ENCODE measurements at places on chromosomes 12 and 14.

- DNase-seq, result no peak
Measured at GRCh38 chr14:75005357-75005756, 2.6 kb downstream of the EIF2B2 start.

- DNase-seq, result no peak
Measured at GRCh38 chr12:108761226-108761625, 29.9 kb upstream of the CORO1C start.

GRCh38 chr14:63922696-63923421 lies 70.1 kb downstream of the SYNE2 start:
- no peak for DNase-seq

DNA sequence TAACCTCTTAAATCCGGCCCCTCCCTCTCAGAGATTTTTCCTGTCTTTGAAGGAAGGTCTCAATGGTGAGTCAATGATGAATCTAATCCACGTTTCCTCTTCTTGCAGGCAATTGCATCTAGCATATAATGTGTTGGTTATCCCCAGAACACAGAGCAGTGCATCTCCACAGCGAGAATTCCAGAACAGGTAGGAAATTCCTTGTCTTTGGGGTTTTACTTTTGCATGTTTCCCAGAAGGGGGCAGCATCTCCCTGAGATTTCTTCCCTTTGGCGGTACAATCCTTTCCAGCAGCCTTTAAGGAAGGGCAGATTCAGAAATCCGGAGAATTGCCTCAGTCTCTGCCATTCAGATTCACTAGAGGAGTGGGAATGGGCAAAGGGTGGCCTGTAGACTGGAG lies 128.0 kb downstream of the KCNA5 start:
- no peak for DNase-seq

- no peak for DNase-seq
Measured at GRCh38 chr12:119931402-119931801, 54.3 kb upstream of the CIT start.

DNA sequence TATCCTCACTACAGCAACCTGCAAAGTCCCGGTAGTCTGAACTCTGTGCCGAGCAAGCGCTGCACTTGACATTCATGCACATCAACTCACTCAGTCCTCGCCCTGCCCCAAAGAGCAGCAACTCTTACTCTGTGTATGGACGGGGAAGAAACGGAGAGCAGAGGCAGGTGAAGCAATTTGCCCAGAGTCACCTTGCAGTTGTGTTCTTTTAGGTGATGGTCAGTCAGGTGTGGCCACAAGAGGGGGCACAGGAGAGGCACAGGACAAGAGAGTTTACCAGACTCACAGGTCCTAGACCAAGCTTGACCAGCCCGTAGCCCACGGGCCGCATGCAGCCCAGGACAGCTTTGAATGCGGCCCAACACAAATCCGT lies 39.1 kb downstream of the TSPAN11 start:
- no peak for DNase-seq

DNA sequence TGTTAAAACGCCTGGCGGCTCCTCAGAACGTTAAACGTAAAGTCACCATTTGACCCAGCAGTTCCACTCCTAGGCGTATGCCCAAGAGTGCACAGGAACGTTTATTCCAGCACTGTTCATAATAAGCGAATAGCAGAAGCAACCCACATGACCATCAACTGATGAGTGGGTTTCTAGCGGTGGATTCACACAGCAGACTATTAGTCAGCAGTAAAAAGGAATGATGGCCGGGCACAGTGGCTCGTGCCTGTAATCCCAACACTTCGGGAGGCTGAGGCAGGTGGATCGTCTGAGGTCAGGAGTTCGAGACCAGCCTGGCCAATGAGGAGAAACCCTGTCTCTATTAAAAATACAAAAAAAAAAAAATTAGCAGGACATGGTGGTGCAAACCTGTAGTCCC lies 22.4 kb upstream of the FBRSL1 start:
- no peak for DNase-seq

DNA sequence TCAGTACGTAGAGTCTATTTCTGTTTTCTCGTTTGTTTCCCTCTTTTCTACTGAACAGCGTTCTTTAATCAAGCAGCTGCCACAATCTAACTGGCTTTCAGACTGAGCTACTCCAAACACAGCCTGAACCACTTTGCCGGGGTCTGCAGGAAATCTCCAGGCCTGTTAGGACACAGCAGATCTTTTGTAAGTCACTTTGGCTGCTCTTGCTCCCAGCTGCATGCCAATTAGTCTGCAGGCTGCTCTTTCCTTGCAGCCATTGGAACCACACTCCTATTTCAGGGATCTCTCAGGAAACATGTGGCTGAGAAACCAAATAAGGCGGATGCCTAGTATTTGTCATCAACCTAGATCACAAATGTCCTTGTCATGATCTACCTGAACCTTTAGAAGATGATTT lies 73.6 kb downstream of the TMTC1 start:
- DNase-seq, result no peak

- DNase-seq, result no peak
Measured at GRCh38 chr14:22399776-22400175, 189.2 kb downstream of the DAD1 start.

GRCh38 chr12:50725011-50725942 lies 38.6 kb upstream of the ATF1 start:
- no peak for DNase-seq

DNA sequence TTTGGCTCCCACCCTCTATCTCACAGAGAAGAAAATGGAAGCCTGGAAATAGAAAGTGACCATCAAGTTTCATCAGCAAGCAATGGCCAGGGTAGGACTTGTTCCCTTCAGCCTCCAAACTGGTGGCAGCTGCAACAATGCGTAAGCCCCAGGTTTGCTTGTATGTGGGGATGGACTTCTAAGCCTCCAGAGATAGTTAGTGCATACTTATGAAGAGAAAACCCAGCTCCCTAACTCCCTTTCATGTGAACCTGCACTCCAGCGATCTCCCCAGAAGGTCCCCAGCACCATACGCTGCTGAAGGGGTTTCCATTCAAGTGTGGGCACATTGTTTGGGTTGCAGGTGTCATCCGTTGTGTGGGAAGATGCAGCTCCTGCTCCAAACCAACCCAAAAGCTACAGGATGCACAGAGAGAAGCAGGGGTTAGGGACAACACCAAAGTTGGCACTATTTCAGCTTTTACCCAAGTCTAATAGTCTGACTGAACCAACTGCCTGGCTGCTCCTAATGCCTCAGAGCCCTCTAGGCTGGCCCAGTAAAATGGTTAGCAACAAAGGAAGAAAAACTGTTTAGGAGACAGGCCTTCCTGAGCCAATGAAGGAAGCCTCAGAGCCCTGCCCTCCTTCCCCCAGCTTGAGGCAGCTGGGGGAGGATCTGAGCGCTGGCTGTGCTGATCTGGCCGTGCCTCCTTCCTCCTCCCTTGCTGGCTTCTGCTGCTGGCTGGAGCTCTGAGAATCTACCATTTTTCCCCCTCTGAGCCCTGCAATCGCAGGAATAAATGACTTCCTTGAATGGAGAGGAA lies 12.3 kb downstream of the ZFP36L1 start:
- no peak for DNase-seq

DNA sequence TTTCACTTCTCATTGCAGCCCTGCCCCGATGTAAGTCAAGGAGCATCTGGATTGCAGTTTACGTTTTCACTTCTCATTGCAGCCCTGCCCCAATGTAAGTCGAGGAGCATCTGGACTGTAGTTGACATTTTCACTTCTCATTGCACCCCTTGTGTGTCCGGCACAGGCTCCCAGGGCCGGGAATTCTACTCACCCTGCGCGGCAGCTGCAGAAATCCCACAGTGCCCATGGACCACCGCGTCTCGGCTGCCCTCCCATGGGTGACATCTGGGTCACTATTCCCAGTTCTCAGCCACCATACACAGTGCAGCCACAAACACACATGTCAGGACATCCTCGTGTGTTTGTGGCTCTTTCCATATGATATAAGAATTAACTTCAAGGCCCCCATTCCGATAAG lies 378.5 kb downstream of the ADGRD1 start:
- no peak for DNase-seq

- DNase-seq, result no peak
Measured at GRCh38 chr12:107478881-107479280, 206.7 kb upstream of the PWP1 start.

DNA sequence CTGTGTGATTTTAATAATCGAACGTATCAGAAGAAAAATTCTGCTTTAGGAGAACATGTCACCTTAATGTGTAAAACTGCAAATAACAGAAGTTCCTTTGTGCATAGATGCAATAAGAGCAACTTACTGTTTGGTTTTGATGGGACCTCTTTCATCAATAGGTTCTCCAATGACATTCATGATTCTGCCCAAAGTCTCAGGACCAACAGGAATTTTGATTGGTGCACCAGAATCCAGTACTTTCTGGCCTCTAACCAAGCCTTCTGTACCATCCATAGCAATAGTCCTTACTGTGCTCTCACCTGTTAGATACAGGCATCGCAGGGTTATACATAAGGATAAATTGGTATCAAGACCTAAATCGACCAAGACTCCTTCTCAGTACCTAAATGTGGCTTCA lies 1.1 kb downstream of the ATP5F1B start:
- DNase-seq, result no peak

DNA sequence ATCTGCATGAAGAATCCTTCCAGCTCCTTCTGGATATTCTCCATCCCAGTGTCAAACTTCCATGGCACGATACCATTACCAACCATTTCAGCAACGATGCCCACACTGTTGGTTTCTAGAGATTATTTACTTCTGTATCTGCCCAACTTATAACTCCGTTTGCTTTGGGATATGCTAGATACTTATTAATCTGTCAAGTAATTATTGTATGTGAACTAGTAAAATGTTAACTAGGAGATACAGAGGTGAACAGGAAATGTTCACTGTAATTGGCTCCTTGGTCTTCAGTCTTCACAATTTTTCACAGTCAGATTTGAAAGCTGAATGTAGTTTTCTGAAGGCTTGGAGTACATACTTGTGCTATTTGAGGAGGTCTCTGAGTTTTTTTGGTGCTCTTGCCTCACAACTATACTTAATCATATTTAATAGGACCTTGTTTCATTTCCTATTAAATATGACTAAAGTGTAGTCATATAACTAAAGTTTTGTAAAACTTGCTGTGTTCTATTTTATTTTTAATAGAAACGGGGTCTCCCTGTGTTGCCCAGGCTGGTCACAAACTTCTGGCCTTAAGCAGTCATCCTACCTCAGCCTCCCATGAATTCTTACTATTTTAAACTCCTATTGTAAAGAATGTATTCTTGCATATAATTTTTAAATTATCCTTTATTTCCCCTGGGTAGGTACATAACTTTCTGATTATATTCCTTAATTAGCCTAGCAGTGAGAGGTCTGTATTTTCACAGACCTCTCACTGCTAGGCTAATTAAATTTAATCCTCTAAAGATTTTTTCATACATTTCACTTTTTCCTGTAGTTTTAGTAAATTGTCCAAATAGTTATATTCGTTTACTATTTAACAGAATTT lies 79.7 kb downstream of the FGD4 start:
- no peak for DNase-seq

- DNase-seq, result no peak
Measured at GRCh38 chr12:47188576-47189441, 109.0 kb upstream of the AMIGO2 start.

GRCh38 chr12:2876431-2877046 lies 435 bp downstream of the FOXM1 start:
- DNase-seq, result no peak

GRCh38 chr14:92997343-92998061 lies 74.6 kb downstream of the CHGA start:
- DNase-seq, result no peak

- DNase-seq, result no peak
Measured at GRCh38 chr12:68750506-68750905, 4.5 kb downstream of the SLC35E3 start.
